ENCODE measurements at places on chromosomes 5 and 9. TPM values are rescaled to one million over a fixed set of nuclear protein-coding genes. Genes with fewer than 3 reads are reported as not detected.

The PCDHGB3 gene
- polyA plus RNA-seq = 3.0 TPM

- DNase-seq = no peak
These were observed 229.1 kb downstream of the IRX2 start for GRCh38 chr5:2522372-2522771.

GRCh38 chr5:171975877-171976667, 30.4 kb downstream of the FBXW11 start:
- no peak for DNase-seq

The ADAMTS12 gene
- 46.3 TPM for polyA plus RNA-seq

GRCh38 chr5:168334695-168335094, 43.2 kb downstream of the WWC1 start:
- DNase-seq = no peak

DNA sequence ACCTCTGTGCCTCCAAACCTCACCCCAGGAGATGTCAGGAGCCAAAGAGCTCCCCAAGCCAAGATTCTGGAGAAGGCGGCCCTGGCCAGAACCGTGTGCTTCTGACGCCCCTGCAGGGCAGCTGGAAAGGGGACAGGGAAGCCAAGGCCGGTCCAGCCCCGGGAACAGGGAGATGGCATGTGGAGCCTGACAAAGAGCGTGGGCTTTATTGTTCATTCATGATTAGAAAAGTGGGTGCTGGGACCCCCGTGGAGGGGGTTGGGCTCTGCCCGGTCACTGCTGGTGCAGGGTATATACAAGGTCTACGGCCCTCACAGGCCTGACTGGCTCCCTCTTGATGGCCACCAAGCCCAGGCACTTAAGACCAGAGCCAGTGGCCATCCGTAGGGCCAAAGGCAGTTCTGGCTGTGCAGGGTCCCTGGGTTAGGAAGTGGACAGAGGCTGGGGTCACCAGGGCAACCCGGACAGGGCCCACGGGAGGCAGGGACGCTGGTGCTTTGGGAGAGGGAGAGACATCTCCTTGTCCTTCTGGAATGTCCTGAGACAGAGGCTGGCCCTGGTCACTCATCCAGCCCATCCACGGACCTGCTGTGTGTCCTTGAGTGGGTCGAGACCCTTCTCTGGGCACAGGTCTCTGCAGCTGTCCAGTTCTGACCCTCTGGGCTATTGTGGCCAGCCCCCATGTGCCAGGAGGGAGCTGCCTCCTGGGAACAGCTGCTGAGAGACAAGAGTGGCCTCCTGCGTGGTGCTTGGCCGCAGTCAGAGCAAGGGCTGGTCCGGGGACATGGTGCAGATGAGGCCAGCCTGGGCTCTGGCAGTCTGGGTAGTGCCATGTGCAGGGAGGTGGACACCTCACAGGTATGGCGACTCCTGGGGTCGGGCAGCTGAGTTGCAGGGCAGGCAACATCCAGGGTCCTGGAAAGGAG, 12.5 kb downstream of the NINJ1 start:
- no peak for DNase-seq

DNA sequence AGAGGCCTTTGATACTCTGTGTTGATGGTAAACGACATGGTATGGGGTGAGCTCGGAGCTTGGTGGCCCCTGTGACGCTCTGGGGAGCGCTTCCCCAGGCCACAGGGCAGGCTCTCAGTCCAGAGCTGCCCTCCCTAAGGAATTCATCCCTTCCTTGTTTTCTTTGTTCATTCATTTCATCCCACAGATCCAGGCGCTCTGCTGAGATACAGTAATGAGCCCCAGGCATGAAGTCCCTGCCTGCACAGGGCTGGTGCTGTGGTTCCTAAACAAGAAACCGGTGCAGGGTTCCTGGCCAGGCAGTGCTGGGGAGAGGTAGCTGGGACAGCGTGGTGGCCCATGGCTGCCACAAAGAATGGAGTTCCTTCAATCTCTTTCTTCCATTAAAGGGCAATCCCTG, 14.4 kb downstream of the NEK6 start:
- no peak for DNase-seq

The MEIKIN gene
- polyA plus RNA-seq = not detected

DNA sequence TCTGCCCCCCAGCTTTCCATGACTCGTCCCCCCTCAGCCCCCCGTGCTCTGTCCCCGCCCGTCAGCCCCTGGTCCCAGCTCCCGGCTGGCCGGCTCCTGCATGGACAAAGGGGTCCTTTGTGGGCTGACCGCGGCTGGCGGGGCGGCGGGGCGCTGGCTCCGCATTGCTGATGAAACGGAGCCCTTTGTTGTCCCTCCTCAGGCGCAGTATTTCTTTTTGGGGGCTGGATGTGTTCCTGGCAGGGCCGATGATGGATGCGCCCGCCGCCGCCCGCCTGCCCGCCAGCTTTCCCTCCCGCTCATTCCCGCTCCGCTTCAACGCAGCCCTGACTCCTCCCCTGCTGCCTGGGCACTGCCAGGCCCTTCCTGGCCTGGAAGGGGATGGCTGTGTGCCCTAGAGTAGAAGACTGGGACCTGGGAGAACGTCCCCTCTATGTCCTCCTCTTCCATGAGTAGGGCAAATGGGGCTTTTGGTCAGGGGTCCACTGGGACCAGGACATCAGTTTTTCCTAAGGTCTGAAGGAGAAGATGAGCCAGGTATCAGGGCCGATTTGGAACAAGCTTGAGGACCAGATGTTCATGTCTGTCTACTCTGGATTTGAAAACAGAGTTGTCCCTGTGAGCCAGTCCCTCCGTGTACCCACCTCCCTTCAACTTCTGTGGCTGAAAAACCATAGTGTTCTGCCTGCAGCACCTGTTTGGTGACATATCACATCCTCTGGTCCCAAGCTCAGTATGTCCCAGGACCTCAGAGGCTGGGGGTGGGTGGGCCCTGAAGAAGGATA, 29.0 kb downstream of the CXXC5 start:
- no peak for DNase-seq

- no peak for DNase-seq
These were observed 36.1 kb upstream of the UBE2D2 start for GRCh38 chr5:139524940-139525585.

The NSG2 gene
- polyA plus RNA-seq = 3.2 TPM

The MZB1 gene
- 1.0 TPM for polyA plus RNA-seq

DNA sequence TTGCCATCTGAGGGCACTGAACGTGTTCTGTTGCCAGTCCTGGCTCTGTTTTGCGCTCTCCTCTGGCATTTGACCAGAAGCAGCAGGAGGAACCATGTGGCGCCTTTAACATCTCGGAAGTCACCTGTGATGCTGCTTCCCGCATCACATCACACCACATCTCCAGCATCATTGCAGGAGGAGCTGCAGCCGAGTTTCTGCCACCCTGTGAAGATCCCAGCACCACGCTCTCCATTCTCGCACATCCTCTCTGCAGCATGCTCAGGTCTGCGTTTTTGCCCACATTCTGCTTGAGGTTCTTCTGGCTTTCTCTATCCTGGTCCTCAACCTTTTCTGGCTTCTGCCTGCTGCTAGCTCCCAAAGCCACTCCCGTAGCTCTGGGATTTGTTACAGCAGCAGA, 11.0 kb upstream of the IRX4 start:
- no peak for DNase-seq

The TAF11L3 gene
- not detected for polyA plus RNA-seq

- DNase-seq = no peak
These were observed 18.9 kb downstream of the CARD19 start for GRCh38 chr9:93114984-93115335.

GRCh38 chr9:127880143-127880542, 2.7 kb upstream of the AK1 start:
- no peak for DNase-seq

DNA sequence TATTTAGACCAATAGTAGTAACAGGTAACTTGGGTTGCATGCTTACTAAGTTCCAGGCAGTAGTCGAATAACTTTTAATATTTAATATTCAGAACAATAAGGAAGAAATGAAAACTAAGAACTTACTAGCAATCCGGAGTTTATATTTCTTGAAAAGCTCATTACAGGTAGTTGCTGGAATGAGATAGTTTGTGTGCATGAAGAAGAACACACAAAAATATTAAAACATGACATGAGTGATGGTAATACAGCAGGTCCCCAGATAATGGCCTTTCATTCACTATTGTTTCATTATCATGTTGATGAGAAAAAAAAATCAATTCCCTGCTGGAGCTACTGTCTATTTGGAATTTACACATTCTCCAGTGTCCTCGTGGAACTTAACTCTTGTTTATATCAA, 44.7 kb downstream of the EXOSC2 start:
- DNase-seq = no peak

GRCh38 chr5:73280821-73281746, 108.1 kb downstream of the TMEM174 start:
- no peak for DNase-seq

DNA sequence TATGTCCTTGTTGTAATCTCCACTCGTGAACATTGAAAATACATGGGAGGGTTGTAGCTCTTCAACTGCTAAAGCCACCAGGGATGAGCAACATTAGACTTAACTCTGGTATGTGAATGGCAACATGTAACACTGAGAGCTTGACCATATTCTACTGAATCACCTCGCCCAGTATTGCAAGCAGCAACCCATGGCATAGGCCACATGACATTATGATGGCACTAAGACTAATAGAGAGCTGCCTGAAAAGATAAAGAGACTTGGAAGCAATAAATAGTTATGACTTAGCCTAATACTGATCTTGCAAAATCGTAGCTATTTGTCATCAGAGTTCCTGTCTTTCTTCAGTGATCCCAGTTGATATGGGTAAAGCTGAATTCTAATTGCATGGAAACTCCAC, 108.4 kb upstream of the NREP start:
- no peak for DNase-seq

DNA sequence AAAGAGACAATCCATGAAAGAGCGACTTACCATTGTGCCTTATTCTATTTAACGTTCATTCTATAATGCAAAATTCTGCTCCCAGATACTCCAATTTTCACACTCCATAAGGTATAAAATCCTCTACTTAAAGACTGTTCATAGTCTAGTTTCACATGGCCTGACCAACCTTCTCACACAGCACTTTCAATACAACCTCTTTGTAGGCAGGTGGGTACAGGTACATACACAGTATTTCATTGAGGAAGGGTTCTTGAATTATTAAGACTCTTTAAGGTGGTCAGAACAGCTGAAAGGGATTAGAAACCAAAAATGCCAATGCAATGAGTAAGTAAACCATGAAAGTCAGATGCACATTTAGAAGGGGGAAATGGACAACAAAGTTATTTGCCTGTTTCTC, 352.0 kb downstream of the PARP8 start:
- DNase-seq = no peak

The SWI5 gene
- 37.1 TPM for polyA plus RNA-seq

DNA sequence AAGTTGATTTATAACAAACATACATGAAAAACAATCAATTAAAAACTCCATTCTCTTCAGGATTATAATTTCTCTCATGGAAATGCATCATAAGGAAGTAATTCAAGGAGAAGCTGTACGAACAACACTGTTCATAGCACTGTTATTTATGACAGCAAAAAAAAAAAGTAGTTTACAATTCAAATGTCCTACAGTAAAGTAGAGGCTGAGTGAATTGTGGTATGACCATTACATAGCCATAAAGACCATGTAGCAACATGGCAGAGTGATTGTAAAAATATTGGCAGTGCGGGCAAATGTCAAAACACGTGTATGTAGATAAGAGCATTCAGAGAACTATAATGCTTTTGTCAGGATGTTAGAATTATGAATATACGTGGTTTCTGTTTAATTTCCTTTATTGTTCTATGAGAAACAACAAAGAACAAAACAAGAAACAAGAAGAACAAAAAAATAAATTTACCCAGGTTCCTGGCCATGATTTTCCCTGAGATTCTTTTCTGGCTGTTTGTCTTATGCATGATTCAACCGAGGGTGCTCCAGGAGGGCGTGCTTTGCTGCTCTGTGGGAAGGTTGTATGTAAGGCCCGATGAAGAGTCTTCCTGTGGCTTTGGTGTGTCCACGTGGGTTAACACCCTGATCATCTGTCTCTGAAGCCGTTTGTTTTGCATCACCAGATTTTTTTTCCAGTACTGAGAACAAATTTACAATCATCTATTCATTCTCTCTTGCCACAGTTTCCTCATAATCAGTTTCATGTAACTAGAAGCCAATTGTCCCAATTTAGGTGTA, 28.8 kb downstream of the GCNT4 start:
- no peak for DNase-seq

- DNase-seq = no peak
These were observed 155.4 kb upstream of the COL5A1 start for GRCh38 chr9:134486143-134486591.

DNA sequence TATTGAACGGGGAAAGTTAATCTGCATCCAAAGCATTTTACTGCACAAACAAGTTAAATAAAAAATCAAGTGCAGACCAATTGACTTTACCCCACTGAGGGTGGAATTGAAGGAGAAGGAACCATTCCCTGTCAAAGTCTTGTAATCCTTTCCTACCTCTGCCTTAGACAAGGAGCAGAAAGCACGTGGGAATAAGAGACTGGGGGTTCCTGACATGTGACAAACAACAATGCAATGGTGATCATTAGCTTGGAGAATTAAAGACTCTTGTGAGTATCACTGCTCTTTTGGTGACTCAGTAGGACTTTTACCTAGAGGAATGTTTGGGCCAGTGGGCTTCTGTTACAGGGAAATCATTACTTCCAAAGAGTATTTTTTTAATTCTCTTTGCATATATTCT, 779.5 kb downstream of the TLR4 start:
- DNase-seq = no peak

The IL3 gene
- polyA plus RNA-seq = not detected

The PLPPR1 gene
- polyA plus RNA-seq = 21.6 TPM

The MYORG gene
- polyA plus RNA-seq = 3.0 TPM

- no peak for DNase-seq
These were observed 322.1 kb downstream of the ARHGEF28 start for GRCh38 chr5:73947906-73948640.

DNA sequence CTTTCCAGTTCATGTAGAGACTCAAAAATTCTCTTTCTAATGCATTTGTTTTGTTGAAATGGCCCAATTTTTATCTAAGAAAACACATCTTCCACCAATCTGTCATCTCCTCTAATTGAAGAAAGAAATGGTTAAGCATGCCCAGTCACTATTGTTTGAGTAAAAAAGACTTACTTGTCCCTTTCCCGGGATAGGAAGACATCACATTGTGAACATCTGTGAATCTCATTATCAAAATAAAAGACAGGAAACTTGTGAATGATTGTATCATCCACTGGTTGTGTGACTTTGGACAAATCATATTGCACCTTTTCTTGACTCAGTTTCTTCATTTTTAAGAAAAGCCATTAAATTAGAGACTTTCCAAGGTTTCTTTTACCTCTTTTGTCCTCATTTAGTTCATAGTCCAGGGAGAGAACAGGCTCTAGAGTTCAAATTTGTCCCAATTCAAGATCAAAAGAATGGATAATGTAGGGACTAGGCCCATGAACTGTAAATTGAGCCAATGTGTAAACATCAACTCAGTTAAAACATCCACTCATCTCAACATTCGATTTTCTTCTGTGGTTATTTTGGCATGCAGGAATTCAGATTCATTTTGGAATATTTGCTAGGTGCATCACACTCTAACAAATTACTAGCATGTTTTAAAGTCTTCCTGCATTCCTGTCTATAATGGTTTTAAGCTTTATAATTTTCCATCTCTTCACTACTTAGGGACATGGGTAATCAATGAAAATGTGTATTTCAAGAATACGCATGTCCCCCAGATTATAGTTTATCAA, 838.0 kb upstream of the WWC1 start:
- no peak for DNase-seq

The TERT gene
- polyA plus RNA-seq = 0.31 TPM

- peak; percentile 60 for DNase-seq
These were observed 735 bp downstream of the PTGR1 start for GRCh38 chr9:111598733-111599091.

The CCDC152 gene
- polyA plus RNA-seq = 10.8 TPM

The SPINK6 gene
- polyA plus RNA-seq = not detected
